ENCODE measurements at places on chromosomes 2 and 18.
A peak's percentile ranks its signal among the peaks of the same experiment; 100 is the strongest.

- no peak for DNase-seq
Measured at GRCh38 chr2:96970910-96971309, 15.5 kb downstream of the FAM178B start.

- no peak for DNase-seq
Measured at GRCh38 chr2:155021618-155022017, 323.1 kb downstream of the KCNJ3 start.

DNA sequence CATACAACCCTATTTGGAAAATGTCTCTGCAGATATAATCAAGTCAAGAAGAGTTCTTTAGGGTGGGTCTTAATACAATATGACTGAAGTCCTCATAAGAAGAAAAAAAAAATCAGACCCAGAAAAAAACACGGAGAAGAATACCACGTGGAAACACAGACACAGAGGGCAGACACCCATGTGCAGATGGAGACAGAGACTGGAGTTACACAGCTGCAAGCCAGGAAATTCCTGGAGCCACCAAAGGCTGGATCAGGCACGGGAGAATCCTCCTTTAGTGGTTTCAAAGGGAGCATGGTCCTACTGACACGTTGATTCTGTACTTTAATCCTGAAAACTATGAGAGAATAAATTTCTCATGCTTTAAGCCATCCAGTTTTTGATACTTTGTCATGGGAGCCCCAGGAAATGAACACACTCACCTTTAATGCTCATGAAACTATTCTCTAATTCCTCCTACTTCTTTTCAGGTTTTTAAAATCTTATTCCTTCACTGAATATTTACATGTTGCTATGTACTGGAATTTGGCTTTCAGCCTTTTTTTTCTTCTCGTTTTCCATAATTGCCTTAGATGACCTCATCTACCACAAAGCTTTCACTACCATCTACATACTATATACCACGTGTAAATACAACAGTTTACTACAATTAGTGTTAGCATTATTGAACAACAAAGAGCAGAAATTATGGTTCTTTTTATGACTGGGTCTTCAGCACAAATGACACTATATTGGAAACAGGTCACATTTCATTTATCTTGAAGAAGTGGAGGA, 529.1 kb downstream of the IRS1 start:
- no peak for DNase-seq

- no peak for DNase-seq
Measured at GRCh38 chr2:197972061-197972460, 167.7 kb downstream of the PLCL1 start.

- no peak for DNase-seq
Measured at GRCh38 chr18:57084331-57085271, 62.3 kb upstream of the BOD1L2 start.

GRCh38 chr18:7305416-7305815, 74.5 kb downstream of the LRRC30 start:
- DNase-seq, result no peak

DNA sequence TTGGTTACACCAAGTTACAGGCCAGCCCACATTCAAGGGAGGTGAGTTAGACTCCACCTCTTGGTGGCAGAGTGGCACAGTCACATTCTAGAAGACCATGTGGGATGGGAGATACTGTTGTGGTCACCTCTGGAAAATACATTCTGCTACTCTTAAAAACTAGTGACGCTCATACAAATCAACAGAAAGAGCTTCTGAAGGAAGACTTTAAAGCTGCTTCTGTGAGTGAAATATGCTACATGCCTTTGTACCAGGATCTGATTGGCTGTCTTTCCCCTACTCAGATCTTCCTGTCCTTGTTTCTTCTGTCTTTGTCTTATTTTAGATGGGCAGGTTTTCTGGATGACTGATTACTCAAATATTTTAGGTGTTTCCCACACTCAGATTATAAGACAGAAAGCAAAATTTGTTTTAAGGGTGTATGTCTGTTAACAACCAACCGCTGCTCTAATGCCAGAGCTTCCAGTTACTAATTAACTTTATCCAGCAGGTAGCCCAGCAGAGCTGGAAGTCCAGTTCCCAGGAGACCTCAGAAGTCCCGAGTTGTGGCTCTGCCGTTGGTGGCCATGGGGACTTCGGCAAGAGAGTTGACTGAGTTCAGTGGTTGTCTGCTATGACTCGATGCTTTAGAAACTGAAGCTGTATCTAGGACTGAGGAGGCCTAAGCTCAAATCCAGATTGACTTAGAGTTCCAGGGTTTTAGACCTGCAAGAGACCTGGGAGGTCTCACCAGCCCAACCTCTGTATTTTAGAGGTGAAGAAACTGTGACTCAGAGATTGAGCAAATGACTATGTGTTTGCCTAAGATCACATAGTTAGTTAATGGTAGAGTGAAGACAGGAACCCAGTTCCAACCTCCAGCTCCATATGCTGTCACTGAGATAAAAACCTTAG, 7.4 kb downstream of the IL1R2 start:
- DNase-seq, result peak; percentile 68

- DNase-seq, result no peak
Measured at GRCh38 chr2:212712991-212713390, 174.4 kb upstream of the ERBB4 start.

- DNase-seq, result no peak
Measured at GRCh38 chr2:224971214-224971613, 71.1 kb downstream of the DOCK10 start.

DNA sequence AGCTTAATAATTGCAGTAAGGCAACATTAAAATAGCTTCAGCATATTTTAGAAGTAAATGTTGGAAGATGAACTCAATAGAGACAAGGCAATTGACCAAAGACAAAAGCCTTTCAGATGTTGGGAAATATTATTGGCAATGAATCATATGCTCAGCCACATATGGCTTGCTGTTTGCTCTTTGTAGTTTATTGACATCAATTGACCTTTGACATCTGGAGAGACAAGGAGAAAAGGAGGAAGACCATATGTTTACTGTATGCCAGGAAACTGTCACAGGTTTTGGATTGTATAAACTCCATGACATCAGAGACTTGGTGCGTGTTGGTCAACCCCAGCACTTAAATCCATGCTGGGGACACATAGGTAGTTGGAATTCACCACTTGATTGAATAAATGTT, 60.6 kb upstream of the SLC16A14 start:
- no peak for DNase-seq

DNA sequence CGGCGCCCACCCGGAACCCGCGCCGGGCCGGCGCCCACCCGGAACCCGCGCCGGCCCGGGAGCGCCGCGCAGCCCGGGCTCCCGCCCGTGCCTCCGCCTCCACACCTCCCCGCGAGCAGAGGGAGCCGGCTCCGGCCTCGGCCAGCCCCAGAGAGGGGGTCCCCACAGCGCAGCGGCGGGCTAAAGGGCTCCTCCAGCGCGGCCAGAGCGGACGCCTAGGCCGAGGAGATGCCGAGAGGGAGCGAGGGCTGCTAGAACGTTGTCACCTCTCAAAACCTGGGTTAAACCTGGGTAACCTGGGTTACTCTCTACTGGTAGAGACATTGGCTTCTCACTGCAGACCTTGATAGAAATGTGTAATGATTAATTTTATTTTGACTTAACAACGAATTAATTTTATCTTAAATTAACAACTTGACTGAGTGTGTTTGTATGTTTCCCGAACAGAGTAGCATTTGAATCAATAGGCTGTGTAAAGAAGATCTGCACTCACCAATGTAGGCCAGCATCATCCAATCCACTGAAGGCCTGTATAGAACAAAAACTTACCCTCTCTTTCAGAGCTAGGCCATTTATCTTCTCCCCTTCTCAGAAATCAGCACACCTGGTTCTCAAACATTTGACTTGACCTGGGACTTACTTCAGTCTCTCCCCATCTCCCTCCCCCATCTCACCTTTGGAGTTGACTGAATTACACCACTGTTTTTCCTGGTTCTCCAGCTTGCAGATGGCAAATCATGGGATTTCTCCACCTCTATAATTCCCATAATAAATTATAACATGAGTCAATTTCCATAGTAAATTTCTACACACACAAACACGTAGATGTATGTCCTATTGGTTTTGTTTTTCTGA, 242.7 kb downstream of the ASXL3 start:
- DNase-seq, result no peak

- DNase-seq, result no peak
Measured at GRCh38 chr2:99576775-99577174, 87.0 kb upstream of the REV1 start.

GRCh38 chr2:235903782-235904584, 264.2 kb downstream of the GBX2 start:
- no peak for DNase-seq

- DNase-seq, result no peak
Measured at GRCh38 chr18:65753520-65753919, 2.7 kb downstream of the CDH7 start.

Measured in activated CD4-positive, alpha-beta T cell treated with anti-CD3 and anti-CD28 coated beads for 48 hours (primary cell).